Lung (tissue), 17 donors: ENCODE measurements at places on chromosomes 5 and 9. TPM values are rescaled to one million over a fixed set of nuclear protein-coding genes. Genes with fewer than 3 reads are reported as not detected.

The NOTCH1 gene
- 24.7 TPM for polyA plus RNA-seq

The FBXO10 gene
- 4.0 TPM for polyA plus RNA-seq

The PCDHGA3 gene
- 0.26 TPM for polyA plus RNA-seq

The RMRP gene
- 325 TPM for polyA plus RNA-seq

The KCNT1 gene
- polyA plus RNA-seq: 0.16 TPM

The GKAP1 gene
- 7.6 TPM for polyA plus RNA-seq

The PARP8 gene
- polyA plus RNA-seq: 17.2 TPM

The CCDC192 gene
- polyA plus RNA-seq: 0.47 TPM

The PTPN3 gene
- polyA plus RNA-seq: 9.1 TPM

The MYMK gene
- polyA plus RNA-seq: not detected

DNA sequence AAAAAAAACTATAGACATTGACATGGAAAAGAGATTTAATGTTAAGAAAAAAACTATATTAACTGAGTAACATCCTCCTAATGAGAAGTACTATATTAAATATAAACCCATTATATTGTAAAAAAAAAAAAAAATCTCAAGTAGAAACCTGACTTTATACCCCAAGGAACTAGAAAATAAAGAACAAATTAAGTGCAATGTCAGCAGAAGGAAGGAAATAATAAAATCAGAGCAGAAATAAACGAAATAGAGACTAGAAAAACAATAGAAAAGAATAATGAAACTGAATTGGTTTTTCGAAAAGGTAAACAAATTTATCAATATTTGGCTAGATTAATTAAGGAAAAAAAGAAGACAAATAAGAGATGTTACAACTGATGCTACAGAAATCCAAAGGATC is 329.1 kb upstream of the ZNF608 start:
- no peak for DNase-seq

- no peak for DNase-seq
Measured at GRCh38 chr9:6877671-6878161, 119.9 kb downstream of the KDM4C start.

GRCh38 chr9:130185490-130186031 is 13.4 kb downstream of the NCS1 start:
- DNase-seq: peak; percentile 59

DNA sequence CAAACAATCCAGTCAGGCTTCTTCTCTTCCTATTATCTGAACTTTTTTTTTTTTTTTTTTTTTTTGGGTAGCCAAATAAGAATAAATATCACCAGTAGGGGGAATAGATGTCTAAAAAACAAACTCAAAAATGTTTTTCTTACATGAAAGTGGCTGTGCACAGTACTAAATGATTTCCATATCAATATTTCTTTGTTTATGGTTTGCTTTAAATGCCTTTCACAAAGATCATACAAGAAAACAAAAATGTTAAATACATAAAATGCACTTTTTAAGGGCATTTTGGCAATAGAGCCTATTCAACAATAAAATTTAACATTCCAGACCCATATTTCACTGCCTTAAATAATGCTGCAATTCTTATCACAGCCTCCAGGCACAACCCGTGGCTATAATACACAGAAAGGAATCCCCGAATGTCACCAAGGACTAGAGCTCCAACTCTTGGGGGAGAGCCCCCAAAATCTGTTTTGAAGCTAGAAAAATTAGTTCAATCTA is 91.1 kb upstream of the TBCA start:
- DNase-seq: peak; percentile 35

- DNase-seq: no peak
Measured at GRCh38 chr5:141942185-141942857, 15.7 kb downstream of the PCDH12 start.

DNA sequence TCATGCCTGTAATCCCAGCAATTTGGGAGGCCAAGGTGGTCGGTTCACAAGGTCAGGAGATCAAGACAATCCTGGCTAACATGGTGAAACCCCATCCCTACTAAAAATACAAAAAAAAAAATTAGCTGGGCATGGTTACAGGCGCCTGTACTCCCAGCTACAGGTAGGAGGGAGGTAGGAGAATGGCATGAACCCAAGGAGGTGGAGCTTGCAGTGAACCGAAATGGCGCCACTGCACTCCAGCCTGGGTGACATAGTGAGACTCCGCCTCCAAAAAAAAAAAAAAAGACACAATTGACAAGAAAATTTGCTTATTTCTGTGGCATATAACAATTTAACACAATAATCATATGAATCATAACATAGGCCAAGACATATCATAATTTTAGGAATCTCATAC is 35.3 kb upstream of the ZNF131 start:
- no peak for DNase-seq

GRCh38 chr5:173204185-173204979 is 30.6 kb downstream of the NKX2-5 start:
- DNase-seq: no peak

DNA sequence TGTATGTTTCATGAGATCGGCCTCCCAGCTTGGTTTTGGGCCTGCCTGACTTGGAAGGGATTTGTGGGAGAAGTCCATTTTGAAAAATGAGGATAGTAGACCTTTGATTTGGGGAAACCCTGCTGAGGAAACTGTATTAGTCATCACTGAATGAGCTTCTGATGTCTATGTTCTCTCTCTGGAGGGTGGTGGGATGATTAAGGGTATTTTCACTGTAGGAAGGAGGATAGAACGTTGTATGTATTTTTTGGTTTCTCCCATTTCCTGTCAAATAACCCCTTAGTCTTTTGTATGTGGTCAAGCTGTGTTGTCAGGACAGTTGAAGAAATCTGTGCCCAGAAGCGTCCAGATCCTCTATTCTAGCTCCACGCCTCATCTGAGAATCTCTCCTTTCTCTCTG is 151.9 kb downstream of the INSYN2B start:
- DNase-seq: no peak

DNA sequence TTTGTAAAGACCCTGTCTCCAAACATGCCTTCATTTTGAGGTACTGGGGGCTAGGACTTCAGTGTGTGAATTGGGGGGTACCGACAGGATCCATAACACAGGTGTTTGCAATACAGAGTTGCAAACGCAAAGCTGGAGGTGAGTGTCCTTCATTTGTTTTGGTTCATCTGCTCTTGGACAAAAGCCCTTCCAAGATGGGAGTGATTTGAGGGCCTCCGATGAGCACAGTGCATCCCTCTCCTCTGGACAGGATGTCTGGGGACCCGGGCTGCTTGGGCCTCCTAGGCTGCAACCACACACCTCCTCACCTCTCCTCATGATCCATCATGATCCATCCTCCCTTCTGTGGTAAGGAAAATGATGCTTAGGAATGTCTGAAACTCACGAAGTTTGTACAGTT is 23.8 kb downstream of the FGD3 start:
- DNase-seq: no peak

DNA sequence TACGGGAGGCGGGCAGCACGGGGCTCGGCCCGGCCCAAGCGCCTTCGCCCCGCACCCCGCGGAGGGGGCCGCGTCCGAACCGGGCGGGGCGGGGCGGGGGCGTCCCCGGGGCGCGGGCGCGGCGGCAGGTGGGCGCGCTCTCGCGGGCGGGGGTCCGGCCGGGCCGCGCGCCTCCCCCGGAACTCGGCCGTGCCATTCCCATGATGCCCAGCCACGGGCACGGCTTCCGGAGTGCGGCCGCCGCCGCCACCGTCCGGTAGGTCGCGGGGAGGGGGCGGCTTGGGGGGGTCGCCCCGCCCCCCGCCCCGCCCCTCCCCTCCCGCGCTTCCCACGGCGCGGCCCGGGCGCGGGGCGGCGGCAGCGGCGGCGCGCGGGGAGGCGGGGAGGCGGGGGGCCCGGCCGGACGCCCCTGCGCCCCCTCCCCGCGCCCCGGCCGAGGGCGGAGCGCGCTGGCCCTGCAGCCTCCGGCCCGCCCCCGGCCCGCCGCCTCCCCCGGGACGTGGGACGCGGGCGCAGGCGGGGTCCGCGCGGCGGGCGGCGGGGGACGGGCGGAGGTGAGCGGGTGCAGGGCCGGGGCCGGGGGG is at the start of gene PPP1R26:
Gene PPP1R26 (plus strand): TSS at position 314 of the 584 bp plus-strand sequence. CDS start 4,729 bp downstream, outside the sequence.
- no peak for DNase-seq

- DNase-seq: peak; percentile 64
Measured at GRCh38 chr5:24642022-24642421, 2.8 kb downstream of the CDH10 start.

DNA sequence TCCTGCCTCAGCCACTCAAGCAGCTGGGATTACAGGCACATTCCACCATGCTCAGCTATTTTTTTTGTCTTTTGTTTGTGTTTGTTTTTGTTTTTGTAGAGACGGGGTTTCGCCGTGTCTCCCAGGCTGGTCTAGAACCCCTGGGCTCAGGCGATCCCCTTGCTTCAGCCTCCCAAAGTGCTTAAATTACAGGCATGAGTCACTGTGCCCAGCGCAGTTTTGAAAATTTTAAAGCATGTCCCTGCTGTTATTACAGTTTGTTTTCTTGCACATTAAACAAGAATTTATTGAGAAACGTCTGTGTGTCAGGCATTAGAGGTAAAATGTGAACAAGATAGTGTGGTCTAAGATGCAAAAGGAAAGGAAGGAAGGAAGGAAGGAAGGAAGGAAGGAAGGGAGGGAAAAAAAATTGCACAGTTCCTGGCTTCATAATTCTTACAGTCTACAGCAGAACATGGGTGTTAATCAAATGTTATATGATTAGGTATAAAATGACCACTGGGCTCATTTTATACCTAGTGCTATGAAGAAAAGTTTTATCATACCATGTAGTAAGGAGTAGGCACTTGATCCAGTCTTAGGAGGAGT is 205.4 kb downstream of the SNX18 start:
- DNase-seq: no peak

DNA sequence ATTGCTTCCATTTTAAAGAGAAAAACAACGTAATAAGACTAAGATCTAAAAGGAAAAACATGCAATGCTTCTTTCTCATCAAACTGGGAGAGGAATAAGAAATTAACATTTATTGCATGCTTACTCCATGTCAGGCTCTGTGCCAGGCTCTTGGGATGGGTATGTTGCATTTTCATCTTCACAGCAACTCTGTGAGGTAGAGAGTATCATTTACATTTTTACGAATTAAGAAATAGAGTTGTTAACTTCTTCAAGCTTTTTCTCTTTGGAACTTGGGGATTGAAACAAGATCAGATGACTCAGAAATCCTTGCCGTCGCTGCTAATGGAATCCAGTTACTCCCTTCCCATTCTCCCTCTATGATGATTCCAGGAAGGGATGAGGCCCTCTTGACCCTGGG is 39.5 kb downstream of the PDE8B start:
- no peak for DNase-seq

- no peak for DNase-seq
Measured at GRCh38 chr5:116763987-116764866, 189.6 kb upstream of the SEMA6A start.

DNA sequence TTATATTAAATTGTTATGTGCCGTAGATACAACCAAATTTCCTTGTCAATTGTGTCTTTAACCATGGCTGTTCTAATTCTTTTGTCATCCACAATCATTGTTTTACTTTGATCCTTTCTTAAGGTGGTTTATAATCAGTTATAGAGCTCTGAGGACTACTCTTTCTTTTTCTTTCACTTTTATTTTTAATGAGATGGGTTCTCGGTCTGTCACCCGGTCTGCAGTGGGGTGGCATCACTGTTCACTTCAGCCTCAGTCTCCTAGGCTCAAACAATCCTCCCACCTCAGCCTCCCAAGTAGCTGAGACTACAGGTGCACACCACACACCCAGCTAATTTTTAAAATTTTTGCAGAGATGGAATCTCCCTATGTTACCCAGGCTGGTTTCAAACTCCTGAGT is 74.2 kb downstream of the ANXA2R start:
- DNase-seq: no peak

- no peak for DNase-seq
Measured at GRCh38 chr9:89623925-89624420, 19.2 kb downstream of the GADD45G start.

DNA sequence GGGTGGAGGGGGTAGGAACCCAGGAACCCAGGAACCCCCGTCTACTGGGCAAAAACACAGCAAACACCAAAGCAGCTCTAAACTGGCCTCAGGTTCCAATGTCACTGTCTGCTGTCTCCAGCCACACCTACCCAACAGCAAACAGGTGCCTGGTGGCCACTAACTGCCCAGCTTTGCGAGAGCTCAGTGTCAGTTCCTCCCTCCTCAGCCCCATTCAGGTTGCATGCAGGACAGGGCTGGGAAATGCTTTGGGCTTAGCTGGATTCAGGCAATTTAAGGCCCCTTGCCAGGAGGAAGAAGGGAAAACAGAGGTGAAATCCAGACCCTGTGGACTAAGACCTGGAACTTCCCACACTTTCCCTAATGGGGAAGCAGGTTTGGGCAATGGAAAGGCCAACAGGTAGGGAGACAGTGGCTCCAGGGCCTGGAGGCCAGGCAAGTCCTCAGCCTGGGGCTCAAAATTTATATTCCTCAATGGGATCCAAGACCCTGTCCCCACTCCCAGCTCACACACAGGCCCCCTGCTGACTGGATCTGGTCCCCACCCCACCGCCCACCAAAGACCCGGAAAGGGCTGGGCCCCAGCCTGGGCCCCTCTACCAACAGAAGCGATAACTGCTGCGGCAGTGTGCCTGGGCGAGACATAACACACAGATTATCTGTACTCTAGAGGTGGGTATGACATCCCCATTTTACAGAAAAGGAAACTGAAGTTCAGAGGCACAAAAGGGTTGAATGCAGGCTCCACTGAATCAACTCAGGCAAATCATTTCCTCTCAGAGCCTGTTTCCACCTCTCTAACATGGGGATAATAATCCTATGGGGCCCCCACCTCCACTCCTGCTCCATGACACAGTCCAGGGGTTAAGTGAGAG is 3.5 kb downstream of the EEIG1 start:
- DNase-seq: no peak

DNA sequence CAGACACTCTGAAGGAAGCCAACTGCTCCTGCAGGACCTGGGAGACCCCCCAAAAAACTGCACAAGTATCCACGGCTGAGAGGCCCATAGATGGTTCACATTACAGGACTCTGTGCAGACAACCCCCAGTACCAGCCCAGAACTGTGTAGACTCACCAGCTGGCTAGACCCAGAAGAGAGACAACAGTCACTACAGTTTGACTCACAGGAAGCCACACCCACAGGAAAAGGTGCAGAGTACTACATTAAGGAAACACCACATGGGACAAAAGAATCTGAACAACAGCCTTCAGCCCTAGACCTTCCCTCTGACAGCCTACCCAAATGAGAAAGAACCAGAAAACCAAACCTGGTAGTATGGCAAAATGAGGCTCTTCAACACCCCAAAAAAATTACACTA is 281.2 kb upstream of the RGMB start:
- DNase-seq: no peak

DNA sequence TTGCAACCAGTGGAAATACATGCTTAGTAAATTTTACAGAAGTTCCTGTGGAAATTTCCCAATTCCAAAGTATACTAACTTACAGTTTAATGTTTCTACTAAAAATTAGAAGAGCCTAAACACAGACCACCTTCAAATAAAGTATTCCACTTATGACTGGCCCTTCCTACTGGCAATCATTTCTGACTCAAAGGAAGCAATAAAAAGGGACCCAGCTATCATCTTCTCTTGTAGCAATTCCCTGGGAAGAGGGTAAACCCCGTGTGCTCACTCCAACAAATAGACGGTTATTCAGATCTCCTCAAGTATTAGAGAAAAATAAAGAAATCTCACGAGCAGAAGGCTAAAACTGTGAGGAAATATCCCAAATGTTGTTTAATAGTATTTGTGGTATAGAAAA is 43.3 kb downstream of the GOLPH3 start:
- DNase-seq: no peak
